SK-N-SH (cell line): ENCODE measurements at places on chromosomes 11 and 22.
A peak's percentile ranks its signal among the peaks of the same experiment; 100 is the strongest.

- peak; percentile 23 for DNase-seq
Measured at GRCh38 chr22:43088627-43088983, 586 bp downstream of the TTLL1 start.

GRCh38 chr11:30582726-30583125 is 3.4 kb downstream of the MPPED2 start:
- no peak for DNase-seq

DNA sequence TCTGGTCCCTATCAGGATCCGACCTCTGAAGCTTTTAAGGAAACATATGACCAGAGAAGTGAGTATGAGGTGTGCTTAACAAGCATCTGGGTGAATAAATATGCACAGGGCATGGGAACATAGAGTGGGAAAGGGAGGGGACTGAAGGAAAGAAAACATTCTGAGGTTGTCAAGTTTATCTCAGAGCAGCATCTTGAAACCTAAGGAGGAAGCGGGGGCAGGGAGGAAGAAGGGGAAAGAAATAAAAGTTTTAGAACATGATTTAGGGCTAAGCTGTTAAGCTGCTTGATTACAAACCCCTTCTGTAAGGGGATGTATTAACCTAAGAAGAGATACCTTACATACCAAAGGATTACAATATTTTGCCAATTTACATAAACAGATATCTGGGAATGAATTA is 24.0 kb upstream of the SC5D start:
- no peak for DNase-seq

- no peak for DNase-seq
Measured at GRCh38 chr11:117614728-117615127, 182.3 kb downstream of the DSCAML1 start.

DNA sequence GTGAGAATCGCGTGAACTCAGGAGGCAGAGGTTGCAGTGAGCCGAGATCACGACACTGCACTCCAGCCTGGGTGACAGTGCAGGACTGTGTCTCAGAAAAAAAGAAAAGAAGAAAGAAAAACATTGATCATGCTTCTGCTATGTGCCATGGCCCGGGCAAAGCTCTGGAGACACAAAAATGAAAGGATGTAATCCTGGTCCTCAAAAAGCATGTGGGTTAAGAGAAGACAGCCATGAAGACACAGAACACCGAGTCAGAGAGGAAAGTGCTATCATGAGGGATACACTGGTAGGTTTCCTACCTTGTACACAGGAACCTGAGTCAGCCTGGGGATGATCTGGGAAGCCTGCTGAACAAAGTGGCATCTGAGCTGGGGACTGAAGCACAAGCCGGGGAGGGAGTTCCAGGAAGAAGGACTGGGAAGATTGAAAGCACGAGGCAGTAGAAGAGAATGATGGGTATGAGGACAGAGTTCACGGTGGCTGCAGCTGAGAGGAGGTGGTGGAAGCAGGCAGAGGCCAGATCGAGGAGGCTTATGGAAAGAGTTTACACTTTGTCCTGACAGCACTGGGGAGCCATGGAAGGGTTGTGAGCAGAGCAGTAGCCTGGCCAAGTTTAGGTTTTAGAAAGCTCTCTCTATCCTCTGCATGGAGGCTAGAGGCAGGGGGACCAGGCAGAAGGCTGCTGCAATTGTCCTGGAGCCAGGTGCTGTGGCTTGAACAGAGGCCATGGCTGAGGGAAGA is 9.9 kb upstream of the MAFF start:
- DNase-seq: no peak
